ENCODE measurements at places on chromosomes 1 and 21.

DNA sequence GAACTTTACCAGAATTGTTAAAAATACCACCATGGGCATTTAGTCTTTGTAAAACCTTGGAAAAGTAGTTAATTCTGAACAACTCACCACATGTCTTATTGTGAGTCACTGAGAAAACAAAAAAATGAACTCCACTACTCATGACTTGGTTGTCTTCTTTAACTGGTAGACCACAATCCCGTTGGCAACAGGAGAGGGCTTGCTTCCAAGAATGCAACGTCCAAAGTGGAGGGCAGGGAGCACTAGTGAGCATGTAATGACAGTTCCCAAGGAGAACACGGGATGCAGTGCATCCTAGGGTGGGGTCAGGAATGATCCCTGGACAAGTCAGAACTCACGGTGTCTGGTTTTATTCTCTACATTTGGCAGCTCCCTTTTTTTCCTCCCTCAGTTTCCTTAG is 15.2 kb upstream of the HMCN1 start:
- DNase-seq = peak; percentile 10

DNA sequence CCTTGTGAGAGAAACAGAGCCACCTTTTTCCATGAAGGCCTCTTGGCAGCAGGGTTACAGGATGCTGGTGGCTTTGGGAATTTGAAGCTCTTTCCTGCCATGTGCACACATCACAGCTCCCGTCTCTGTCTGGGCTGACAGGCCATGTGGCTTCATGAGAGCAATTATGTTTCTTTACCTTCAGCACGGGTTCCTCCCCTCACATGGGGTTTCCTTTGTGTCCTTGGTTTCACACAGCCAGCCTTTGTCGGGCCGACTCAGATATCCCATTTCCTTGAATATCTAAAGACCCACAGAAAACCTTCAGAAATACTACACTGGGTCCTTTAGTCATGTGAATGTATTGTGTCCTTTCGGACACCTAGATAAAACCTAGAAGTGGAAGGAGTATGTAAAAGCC is 7.1 kb downstream of the CLIC6 start:
- DNase-seq = no peak

- no peak for DNase-seq
Measured at GRCh38 chr1:37094302-37094701, 60.0 kb upstream of the GRIK3 start.

GRCh38 chr1:197808880-197809279 is 33.6 kb upstream of the DENND1B start:
- no peak for DNase-seq

- DNase-seq = no peak
Measured at GRCh38 chr21:43936247-43936967, 71.4 kb downstream of the AGPAT3 start.

GRCh38 chr1:154337253-154337894 is 12.0 kb downstream of the ATP8B2 start:
- DNase-seq = no peak

- no peak for DNase-seq
Measured at GRCh38 chr1:221791846-221792245, 50.0 kb upstream of the DUSP10 start.

GRCh38 chr1:77030401-77031105 is 163.3 kb downstream of the ST6GALNAC5 start:
- DNase-seq = no peak

GRCh38 chr1:59018446-59018845 is 234.6 kb upstream of the JUN start:
- DNase-seq = no peak

DNA sequence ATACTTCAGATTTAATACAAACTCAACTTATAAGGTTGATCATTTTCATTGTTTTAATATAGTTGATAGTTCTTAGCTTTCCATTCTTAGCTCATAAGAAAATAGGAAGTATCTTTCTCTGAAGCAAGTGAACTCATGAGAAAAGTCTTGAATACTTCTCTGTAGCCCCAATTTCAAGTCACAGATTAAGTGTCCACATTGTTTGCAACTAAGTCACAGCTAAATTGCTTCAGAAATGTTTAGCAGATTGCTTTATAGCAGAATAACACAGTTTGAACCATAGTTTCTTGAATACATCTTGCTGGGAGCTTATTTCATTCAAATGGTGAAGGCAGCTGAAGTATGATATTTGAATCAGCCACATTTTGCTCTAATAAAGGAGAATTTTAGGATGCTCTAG is 10.6 kb upstream of the PKN2 start:
- no peak for DNase-seq

GRCh38 chr1:247376659-247377058 is 39.3 kb upstream of the NLRP3 start:
- DNase-seq = no peak

DNA sequence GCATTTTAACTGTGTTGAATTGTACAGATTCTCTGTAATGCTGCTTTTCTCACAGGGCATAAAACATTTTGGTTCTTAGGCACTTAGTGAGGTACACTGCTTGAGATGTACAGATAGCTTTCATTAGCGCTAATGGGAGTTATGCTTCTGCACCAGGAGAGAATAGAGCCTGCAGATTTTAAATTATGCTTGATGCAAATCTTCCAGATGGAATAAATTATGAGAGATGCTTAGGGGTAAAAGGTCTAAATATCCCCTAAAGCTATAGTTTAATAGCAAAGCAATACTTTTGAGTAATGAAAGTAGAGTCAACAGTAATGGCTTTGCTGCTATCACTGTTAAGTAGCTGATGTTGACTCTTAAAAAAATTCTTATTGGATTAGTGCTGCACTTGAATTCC is 248.9 kb downstream of the S1PR1 start:
- DNase-seq = no peak

DNA sequence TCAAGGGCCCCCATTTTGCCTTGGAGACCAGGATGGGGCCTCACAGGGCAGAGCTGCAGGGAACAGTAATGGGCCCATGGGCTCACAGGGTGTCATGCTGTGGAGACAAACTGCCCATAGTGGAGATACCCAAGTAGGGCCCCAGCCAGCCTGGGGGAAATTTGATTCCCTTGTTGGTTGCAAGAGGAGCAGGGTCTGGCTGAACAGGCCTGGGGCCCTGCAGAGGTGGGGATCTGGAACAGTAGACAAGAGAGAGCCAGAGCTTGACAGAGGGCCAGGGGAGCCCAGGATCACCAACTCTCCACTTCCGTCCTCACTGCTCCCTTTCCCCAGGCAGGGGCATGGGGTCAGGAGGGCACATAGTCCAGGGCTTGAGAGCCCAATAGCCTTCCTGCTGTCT is 8.7 kb downstream of the S100B start:
- no peak for DNase-seq

- no peak for DNase-seq
Measured at GRCh38 chr1:236151739-236152424, 9.5 kb downstream of the GPR137B start.

DNA sequence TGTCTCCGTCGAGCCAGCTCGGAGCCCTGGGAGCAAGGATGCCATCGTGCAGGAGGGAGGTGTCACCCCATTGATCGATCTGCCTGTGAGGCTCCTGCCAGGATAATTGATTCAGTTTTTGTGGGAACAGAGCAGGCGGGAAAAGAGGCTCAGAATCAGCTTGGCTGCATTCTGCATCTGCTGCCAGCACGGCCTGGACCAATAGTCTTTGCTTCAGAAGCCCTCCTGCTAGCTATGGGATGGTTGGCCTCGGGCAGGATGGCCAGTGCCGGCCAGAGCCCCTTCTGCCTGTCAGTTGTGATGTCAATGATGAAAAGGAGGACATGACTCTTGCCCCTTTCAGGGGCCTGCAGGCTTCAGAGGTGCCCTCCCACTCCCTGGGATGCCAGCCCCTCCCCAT is 39.6 kb downstream of the PTPRF start:
- no peak for DNase-seq

DNA sequence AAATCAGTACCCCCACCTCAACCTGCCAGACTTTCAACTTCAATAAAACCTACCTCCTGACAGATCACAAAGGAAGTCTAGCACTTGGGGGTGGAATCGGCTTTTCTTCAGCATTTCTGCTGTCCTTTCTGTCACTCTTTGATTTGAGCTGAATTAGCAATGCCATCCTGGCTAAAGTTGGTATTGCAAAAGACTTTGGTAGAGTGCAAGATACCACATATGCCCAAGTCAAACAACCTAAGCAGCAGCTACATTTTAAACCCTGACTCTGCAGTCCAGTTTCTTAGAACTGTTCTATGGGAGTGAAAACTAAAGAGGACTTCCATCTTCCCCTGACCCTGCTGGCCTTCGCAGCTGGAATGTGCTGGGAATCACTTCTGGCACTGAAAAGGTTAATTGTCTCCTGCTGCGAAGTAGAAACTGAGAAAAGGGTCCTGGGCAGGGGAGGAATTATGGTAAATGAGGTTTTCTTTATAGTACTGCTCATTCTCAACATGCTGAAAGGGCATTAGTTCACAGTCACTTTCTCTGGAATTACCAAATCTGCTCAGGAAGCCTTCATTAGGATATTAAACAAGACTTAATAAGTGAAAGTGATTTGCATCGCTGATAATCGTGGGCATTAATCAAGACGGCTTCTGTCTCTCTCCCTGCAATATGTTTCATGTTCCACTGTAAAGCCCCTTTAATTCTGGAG is 126.2 kb upstream of the SMYD2 start:
- no peak for DNase-seq

GRCh38 chr1:16151196-16151994 is 4.5 kb downstream of the EPHA2 start:
- DNase-seq = peak; percentile 52

GRCh38 chr1:175494011-175494554 is 249.3 kb downstream of the TNR start:
- no peak for DNase-seq

DNA sequence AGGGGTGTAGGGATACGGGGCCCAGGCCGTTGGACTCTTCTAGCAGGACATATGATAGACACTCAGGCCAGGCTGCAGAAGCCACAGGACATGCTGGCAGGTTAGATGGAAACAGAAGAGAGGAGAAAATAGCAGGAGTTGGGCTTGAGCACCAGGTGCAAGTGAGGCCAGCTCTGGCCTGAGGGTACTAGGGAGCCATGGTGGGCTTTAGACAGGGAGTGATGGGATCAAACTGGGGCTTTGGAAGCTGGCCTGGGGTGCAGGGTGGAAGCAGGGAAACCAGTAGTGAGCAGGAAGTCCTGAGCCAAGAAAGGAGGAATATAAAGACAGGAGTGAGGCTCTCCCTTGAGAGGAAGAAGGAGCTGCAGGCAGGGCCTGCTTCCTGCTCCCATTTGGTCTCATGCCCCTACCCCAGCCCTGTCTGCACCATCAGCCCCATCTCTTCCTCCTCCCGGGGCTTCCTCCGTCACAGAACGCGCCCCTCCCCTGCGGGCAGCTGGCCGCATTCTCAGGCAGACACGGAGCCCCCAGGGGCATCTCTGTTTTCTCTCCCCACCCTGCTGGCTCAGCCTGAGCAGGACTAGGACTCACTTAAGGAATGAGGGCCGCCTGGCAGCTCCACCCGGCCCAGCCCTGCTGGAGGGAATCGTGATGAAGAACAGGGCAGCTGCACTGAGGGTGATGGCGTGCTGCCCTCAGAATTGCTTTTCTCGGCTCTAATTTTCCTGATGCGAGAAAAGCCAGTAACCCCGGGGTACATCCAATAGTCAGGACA is 165.5 kb upstream of the TMEM51 start:
- no peak for DNase-seq

GRCh38 chr1:239792157-239792556 is 299.5 kb upstream of the FMN2 start:
- no peak for DNase-seq

Measured in nephron progenitor cell (in vitro differentiated cells).